ENCODE measurements at places on chromosomes 7 and 10.

DNA sequence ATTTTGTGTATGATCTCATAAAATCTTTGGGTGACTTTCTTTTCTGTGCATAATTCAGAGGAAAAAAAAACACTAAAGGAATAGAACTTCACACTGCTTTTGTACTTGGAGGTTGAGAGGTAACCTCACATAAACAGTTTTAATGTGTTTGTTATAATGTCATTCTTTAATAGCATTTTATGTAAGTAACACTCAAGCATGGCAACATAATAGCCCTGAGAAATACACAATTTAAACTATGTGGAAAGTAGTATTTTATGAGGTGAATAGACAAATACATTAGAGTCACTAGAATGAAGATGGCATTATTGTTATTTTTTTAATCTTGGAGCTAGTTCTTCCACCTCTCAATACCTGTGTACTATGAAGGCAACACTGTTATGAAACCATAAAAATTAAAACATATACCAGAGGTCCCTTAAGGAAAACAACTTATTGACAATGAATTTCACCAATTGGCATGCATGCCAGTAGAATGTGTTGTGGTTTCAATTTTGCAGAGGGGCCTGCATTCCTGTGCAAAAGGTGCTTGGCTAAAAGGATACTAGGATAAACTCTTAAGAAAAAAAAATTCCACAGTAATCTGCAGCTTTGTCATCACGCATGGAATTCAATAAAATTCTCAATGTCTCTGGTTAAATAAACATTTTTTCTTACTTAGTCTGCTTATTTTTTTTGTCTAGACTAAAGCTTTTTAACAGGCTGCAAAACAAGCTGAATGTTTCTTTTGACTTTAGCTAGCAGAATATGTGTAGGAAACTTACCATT, 102.5 kb downstream of the CD36 start:
- no peak for DNase-seq

- no peak for DNase-seq
Measured at GRCh38 chr10:46549171-46550075, 7.0 kb downstream of the GPRIN2 start.

- DNase-seq, result no peak
Measured at GRCh38 chr10:88803641-88804040, 1.1 kb downstream of the LIPM start.

DNA sequence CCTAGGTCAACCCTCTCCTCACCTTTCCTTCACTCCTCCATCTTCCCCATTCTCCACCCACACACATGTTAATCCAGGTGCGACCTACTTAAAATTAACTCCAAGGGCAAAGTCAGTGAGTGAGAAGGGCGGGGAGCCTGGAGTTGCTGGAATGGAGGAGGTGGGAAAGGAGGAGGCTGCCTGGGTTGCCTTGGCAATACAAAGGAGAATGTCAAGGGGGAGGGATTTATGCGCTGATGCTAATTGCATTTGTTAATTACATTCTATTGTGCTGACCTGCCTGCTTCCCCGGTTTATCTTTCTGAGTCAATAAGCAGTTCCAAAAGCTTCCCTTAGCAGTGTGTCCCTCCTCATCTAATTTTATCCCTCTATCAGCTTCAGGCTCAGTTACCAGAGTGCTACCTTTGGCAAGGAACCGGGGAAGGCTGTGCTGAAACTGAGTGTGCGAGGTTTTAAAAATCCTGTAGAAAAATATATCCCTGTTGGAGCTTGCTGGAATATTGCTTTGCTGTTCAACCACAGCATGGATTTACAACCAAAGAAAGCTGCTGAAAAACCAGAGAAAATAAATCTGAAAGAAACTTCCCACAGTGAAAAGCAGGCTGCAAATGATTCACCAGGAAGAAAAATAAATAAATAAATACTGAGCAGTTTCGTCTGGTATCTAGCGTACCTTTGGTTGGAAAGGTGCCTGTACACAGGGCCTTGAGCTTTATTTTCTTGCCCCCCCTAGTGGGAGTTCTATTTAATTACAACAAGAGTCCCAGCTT, 113.2 kb upstream of the DGKB start:
- peak; percentile 22 for DNase-seq

DNA sequence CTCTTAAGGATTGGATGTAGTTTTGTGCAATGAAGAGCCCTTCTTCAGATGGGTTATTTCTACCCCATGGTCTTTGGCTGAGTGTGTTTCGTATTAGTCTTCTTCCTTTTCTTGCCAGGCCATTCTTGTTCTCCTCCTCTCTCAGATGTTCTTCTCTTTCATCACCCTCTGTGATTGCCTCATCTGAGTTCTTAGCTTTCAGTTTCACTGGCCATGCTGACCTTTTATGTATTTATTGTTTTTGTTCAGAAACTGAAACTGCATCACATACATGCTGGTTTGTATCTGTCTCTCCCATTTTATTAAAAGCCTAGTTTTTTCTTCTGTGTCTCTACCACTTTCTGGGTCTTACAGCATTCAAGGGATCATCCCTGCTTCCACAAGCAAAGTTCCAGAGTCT, 21.7 kb upstream of the PCGF5 start:
- DNase-seq, result peak; percentile 65

GRCh38 chr7:47978790-47979144, 648 bp downstream of the HUS1 start:
- DNase-seq, result no peak

- no peak for DNase-seq
Measured at GRCh38 chr10:51382181-51382580, 307.9 kb downstream of the PRKG1 start.

GRCh38 chr10:125699562-125700143, 16.7 kb upstream of the TEX36 start:
- DNase-seq, result no peak

GRCh38 chr7:26190417-26190869, 10.1 kb downstream of the HNRNPA2B1 start:
- DNase-seq, result peak; percentile 41

DNA sequence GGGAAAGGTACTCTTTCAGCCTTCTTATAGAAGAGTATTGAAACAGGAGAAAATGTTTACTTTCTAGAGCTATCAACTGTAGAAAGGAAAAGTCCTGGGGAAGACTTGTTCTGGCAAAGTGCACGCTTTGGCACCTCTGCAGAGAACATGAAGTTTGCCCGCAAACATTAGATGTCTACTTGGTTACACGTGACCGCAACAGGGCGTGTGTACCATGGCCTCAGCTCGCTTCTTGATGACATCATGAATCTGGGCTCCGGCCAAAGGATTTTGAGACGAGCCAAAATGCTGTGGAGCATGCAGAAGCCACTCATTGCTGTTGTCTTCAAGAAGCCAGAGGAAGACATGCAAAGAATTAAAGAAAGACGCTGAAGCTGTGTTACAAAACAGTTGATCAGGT, 8.6 kb upstream of the TAS2R60 start:
- no peak for DNase-seq

DNA sequence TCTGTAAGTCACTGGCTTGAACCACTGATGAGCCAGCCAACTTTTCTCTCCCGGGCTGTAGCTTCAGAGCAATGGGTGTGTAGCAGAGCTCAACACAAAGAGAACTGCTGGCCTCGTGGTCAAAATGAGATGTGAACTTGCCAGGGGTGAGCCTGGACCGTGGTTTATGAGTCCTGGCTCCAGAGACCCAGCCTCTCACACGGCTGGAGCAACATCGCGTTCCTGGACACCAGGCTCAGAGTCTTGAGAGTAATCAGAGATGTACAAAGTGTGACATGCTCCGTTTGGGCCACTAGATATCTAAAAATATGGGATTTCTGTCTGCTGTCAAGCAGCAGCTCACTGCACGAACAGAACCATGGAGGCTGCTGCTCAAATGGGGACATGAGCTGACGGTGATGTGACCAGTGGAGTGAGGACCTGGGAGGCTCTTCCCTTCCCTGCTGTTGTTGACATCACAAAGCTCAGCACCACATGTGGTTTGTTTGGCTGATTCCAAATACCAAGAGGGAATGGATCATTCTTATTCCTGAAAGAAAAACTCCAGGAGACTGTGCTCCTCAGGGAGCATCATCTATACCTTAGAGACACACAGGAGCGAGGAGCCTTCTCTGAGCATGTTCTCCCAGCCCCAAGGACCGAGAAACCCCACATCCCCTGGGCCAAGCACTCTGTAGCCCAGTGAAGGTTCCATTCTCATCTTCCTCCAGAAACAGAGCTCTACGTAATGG, 9.2 kb upstream of the SVIL start:
- DNase-seq, result no peak

Data from CD4-positive, alpha-beta T cell treated with Interleukin-17A for 1 hour (primary cell).